Germinal center (tissue), 1 donor: ENCODE measurements at places on chromosomes 7 and 10.

DNA sequence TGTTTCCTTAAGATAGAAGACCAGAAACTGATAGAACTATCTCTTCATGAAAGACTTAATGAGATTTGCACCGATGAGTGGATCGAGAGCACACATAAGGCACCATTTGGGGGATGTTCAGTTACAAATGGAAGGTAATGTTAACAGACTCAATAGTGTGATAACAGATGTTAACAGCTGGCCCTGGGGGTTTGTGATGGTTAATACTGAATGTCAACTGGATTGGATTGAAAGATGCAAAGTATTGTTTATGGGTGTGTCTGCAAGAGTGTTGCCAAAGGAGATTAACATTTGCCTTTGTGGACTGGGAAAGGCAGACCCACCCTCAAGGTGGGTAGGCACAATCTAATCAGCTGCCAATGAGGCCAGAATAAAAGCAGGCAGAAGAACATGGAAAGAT is 130.5 kb upstream of the DGKB start:
- DNase-seq, result no peak

DNA sequence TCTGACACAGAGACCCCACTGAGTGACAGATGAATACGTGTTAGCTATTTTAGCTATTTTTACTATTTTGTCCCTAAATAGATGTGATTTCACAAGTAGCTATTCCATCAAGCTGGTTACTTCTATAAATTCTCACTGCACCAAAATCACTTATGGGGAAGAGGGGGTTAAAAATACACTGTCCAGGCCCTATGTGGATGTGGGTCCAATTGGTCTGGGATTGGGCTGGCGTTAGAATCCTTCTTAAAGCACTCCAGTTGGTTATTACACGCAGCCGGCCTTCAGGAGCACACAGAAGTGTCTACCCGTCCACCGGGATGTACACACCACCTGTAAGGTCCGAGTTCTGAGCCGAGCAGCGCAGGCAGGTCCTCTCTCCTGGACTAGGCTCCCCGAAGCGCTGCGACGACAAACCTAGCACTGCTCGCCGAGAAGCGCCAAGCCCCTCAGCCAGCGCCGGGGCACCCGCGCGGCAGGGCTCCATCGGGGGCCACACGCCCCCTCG is 222.3 kb upstream of the MKLN1 start:
- no peak for DNase-seq

DNA sequence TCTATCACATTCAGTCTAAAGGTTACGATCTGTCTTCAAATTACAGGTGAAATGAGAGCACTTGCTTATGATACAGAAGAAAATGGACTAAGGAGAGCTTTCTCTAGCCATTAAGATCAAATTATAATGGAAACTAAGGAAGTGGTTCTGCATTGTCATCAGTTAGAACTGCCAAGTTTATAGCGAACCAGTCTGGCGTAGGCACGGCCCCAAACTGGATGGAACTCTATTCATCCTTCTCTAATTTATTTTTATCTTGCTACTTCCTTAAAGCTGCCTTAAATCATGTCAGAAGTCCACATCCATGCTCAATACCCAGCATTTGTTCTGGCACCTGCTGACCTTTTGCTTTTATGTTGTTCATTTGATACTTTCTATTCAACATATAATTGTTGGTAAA is 63.7 kb upstream of the APBB1IP start:
- DNase-seq, result no peak

GRCh38 chr7:121608785-121609184 is 212.7 kb upstream of the FAM3C start:
- no peak for DNase-seq

- DNase-seq, result peak; percentile 38
Observed at GRCh38 chr10:98168766-98169165, 34.3 kb downstream of the R3HCC1L start.

DNA sequence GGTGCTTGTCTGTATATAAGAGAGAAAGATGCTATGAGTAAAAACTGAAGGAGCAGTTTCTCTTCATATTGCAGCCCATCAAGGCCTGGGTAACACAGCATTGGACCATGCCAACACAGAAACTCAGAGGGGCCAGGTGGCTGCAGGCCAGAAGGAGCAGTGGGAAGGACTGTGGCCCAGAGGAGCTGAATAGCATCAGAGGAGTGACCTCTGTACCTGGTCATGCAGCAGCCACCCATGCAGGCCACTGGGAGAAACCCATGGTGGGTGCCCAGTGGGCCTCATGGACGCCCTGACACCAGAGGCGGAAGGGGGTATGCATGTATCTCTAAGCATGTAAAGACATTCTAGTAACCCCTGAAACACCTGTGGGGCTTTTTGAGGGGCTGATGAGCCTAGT is 75.9 kb upstream of the YAE1 start:
- no peak for DNase-seq

DNA sequence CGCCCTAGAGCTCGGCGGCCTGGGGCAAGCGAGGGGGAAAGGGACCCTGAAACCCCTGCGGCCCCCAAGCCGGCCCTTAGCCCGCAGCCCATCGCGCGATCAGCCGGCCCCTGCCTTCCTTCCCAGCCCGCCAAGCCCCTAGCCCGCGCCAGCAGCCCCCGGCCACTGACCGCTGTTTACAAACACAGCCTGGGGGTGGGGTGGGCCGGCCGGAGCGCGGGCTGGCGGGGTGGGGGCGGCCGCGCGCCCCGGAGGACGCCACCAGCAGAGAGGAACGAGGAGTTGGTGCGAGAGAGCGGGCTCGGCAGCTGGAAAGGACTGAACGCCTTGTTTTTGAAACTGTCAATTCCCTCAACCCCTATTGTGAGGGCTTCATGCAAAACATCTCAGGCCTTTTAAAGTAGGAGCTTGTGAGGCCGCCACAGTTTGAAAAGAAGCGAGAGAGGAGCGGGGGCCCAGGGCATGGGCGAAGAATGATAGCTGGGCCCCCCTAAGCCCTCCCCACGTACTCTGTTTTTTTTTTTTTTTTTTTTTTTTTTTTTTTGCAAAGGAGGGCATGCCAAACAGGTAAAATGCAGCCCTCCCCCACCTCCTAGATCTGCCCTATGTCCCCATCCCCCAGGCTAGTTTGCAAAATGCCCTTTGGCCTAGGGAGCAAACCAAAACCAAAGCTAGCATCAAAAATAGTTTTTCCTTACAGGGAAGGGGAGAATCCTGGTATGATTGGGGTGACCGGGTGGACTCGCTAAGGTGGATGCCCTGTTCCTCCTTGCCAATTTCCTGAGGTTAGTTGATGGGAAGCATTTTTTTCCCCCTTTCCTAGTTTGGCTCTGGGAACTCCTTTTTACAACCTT is 15.0 kb downstream of the SKIDA1 start:
- no peak for DNase-seq

- no peak for DNase-seq
Observed at GRCh38 chr10:124739986-124740368, 4.2 kb downstream of the FAM53B start.

GRCh38 chr7:27146491-27147198 is 929 bp downstream of the HOXA6 start:
- no peak for DNase-seq

DNA sequence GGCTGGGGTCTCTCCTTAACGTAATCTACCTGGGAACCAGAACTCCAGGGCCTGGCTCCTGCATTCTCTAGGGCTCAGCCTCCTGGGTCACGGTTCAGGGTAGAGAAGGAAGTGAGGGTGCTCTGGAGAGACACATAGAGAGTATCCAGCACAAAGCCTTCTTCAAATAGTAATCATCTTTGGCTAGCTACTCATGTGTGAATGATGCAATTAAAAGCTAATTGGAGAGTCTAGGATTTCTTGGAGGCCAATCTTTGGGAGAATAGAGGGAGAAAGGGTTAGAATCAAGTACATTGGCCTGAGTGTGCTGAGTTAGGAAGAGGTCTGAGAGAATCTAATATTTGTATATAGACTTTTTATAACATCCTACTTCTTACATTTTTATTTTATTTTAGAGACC is 24.0 kb upstream of the MALRD1 start:
- no peak for DNase-seq

- no peak for DNase-seq
Observed at GRCh38 chr10:77857272-77857671, 69.3 kb downstream of the DLG5 start.

- no peak for DNase-seq
Observed at GRCh38 chr10:71371750-71372166, 25.0 kb upstream of the CDH23 start.

GRCh38 chr10:97777143-97777542 is 5.3 kb upstream of the SFRP5 start:
- DNase-seq, result no peak

GRCh38 chr7:42244828-42245227 is 7.8 kb upstream of the GLI3 start:
- DNase-seq, result no peak

- no peak for DNase-seq
Observed at GRCh38 chr10:86958901-86959736, 720 bp downstream of the SNCG start.

GRCh38 chr7:28083164-28083997 is 97.2 kb downstream of the JAZF1 start:
- no peak for DNase-seq

- DNase-seq, result no peak
Observed at GRCh38 chr7:103533761-103534160, 87.8 kb upstream of the SLC26A5 start.

GRCh38 chr10:109215291-109216075 is 707.8 kb downstream of the XPNPEP1 start:
- DNase-seq, result no peak
